ENCODE measurements at places on chromosomes 1 and 21.

- no peak for DNase-seq
Measured at GRCh38 chr21:22609802-22610201, 1611.6 kb downstream of the NCAM2 start.

DNA sequence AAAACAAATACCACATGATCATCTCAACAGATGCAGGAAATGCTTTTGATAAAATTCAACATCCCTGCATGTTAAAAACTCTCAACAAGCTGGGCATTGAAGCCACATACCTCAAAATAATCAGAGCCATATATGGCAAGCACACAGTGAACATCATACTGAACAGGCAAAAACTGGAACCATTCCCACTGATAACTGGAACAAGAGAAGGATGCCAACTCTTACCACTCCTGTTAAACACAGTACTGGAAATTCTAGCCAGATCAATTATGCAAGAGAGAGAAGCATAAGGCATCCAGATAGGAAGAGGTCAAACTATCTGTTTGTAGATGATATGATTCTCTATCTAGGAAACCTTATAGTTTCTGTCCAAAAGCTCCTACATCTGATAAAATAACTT lies 91.6 kb downstream of the DNAH14 start:
- no peak for DNase-seq

DNA sequence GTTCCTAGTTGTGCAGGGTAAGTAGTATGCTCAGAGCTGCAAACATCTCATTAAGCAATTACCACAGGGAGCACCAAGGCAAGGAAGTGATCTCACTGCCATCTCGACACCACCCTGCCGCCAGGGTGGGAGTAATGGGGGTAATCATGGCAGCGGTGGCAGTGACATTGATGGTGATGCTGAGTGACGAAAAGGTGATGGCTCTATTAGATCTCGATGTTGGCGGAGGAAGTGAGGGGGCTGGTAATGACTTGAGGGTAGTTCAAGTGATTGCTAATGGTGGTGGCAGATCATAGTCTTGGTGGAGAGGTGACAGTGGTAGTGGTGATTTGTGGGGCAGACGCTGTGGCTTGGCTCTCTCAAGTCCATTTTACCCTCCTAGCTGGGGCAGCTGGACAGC lies 25.4 kb upstream of the TENT5B start:
- no peak for DNase-seq

DNA sequence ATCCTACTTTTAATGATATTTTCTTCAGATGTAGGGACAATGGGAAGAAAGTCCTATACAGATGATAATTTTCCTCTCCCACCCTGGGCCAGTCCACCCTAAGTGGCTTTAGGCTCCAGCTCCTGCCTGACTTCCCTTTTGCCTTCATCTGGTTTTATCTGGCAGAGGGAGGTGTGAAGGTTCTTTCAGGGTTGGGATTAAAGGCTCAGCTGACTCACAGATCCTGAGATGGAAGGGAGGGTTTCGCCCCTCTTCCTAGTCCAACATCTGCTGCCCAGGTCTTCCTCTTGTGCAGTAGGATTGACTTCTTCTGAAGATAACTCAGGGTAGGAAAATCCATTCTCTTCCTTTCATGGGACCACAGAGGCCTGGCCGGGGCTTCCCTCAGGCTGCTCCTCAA lies 362.4 kb upstream of the KAZN start:
- no peak for DNase-seq

DNA sequence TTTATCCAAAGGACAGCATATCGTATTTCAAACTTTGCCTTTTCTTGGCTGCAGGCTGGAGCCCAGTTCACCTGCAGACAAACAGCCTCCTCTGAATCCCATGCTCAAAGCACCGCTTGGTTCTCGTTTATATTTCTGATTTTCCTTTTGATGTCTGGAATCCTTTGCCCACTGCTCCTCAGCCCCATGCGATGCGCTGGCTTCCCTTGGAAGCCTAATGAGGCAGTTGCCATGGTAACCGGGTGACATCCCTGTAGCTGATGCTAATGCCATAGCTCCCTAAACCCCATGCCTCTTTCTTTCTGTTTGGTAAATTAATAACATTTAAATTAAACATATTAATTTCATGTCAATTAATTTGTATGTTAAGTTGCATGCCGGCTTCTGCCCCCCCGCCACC lies 327.1 kb downstream of the PRDM2 start:
- DNase-seq: no peak

Measured in SHP77 (cell line).